ENCODE measurements at places on chromosomes 11 and 22.

DNA sequence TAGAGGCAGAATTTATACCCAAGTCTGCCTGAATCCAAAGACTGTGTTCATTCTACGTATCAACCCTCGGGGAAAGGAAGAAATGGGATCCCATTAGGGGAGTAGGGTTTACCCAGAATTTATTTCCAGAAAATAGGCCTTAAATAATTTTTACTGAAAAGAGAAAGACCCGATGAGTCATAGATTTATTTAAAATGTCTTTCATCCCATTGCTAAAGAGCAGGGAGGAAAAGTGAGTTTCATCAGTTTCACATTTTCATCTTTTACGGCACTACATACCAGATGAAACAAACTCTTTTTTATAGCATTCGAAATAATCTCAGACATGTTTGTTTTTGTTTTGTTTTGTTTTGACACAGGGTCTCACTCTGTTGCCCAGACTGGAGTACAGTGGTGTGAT is 31.3 kb downstream of the SLC1A2 start:
- no peak for DNase-seq

DNA sequence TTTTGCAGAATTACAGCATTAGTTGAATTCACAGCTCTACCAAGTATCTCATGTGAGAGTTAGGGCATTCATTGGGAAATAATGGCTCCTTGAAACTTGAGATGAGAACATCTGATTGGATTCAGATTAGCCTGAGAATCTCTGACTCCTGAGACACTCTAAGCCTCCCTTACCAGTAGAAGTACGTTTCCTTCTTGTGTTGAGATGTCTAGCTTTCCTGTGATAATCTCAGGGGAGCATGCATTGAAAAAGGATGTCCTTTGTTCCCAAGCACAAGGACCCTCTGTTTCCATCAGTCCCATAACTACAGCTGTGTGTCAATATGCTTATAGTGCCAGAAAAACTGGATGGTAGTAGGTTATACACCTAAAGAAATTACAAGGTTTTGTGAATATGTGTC is 35.2 kb upstream of the RDX start:
- DNase-seq: no peak

- no peak for DNase-seq
Measured at GRCh38 chr11:102186551-102187191, 76.4 kb downstream of the YAP1 start.

- DNase-seq: no peak
Measured at GRCh38 chr22:50600538-50600937, at the start of gene MAPK8IP2. Gene MAPK8IP2 (plus strand): TSS chr22:50600793. CDS start chr22:50600819, 26 bp downstream.

GRCh38 chr22:45225732-45226502 is 14.8 kb downstream of the KIAA0930 start:
- no peak for DNase-seq

Measured in activated T-helper 9 cell treated with anti-CD3 and anti-CD28 coated beads, Interleukin-2, amount 50 U/mL, for 16 hours (primary cell).